ENCODE measurements at places on chromosomes 4 and X.

GRCh38 chr4:56077676-56078075 is 128.9 kb downstream of the CEP135 start:
- DNase-seq: no peak

DNA sequence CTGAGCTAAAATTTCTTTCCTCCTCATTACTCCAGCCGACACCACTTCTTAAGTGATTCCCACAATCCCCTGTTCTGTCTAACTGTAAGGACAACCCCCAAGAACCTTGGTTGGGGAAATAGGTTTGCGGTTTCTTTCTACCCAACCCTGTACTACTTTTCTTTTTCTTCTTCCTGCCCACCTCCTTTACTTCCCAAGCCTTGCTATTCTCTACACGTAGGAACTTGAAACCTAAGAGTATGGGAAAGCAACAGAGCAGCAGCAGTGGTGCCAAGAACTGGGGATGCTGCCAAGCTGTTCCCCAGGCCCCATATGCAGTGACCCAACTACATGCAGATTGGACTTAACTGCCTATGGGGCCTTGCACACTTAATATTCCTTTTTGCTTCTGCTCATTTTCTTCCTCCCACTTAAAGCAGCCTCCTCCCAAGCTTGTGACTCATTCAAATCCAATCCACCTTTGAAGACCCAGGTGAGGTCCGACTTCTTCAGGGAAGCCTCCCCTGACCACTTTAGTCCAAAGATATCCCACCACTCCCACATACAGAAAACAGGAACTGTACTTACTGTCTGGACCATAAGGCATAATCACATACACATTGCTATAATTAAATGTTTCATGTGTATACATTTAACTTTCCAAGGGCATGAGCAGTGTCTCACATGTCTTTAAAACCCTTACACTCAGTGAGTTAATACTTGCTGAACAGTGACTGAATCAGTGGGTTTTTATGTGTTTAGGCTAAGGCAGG is 1.7 kb downstream of the FAM120C start:
- DNase-seq: no peak

DNA sequence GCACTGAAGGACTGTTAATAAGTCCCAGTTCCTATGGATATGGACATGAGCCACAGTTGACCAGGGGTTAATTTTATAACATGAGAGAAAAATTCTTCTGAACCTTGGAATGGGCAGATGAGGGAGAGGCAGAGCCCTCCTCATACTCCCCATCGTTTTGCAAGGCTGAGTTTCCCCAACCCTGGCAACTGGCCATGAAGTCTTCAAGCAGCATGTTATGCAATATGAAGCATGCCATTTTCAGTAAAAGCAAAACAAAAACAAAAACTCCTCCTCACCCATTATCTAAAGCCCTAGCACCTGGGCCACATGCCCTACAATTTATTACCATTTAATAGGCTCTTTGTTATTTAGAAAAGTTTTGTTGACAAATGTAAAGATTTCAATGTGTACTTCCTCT is 64.5 kb downstream of the GPC4 start:
- no peak for DNase-seq

DNA sequence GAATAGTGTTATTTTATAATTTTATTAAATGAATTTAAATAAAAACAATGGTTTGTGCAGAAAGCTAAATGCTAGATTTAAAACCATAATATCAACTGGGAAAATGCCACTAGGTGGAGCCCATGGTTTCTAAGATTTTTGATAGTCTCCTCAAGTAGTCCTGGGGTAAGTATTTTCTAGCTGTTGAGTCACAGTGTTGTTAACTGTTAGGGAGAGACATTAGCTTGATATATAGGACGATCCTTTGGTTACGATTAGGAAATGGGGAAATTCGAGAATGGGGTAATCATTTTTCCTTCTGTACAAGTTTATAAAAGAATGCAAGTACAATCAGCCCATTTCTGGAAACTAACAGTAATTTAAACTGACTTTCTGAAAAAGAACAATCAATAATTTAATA is 378.4 kb downstream of the ANKRD50 start:
- DNase-seq: no peak

DNA sequence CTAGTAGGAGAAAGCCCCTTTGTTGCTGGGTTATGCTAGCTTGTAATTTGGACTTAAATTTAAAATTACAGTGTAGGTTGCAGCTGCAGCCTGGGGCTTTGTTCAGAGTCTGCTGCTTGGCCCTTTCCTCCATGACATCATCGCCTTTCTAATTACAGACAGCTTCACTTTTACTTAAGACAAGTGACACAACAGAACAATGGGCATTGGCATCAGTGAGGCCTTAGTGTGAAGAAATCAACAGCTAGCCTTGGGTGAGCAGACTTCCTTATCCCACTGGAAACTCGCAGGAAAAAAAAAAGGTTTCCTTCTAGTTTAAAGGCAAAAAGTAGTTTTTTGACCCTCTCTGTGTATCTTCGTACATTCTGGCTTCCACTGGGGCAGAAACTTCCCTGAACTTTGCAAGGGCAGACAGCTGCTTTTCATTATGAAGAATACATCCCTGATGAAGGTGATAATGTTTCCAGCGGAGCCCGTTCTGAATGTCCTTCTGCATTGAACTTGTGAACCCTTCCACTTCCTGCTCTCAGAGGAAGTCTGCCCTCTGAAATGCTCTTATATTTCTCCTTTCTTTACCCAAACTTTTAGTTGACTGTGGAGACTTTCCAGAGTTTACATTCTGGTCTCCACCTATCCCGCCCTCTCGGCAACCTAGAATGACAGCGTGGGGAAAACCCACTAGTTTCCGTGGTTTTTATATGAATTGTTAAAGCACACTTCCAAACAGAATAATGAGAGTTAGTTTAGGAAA is 123.2 kb upstream of the FAM9C start:
- no peak for DNase-seq

GRCh38 chr4:113411496-113411938 is 350.0 kb downstream of the CAMK2D start:
- no peak for DNase-seq

GRCh38 chrX:31420302-31420701 is 348.5 kb upstream of the FTHL17 start:
- DNase-seq: no peak

DNA sequence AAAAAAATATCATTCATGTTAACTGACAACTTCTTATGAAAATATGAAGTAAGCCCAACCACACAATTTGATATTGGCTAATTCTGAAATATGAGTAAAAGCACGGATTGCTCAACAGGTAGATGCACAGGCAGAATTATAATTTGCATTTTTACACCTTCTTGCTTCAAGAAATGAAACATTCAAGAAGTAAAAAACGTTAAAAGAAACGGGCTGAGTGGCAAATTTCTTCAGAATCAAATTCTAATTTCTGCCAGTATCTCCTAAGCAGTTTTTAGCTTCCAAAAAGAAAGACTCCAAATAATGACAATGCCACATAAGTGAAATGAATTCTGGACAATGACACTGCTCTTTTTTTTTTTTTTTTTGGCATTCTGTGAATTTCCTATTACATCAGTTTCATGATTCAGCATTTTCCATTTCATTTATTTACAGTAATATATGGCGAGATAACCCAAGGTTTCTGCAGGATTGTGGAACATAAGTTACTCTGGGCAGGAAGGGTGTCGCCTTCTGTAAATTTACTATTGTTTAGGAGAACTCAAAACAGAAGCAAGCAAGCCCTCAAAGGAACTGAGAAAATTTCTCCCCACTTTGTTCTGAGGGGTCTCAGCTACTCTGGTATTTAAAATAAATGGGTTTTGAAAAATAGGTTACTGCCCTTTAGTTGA is 1.4 kb downstream of the SEL1L3 start:
- no peak for DNase-seq

- DNase-seq: no peak
Measured at GRCh38 chrX:47561659-47562151, 700 bp downstream of the ARAF start.

- no peak for DNase-seq
Measured at GRCh38 chr4:73859614-73860088, 6.6 kb downstream of the PF4V1 start.

DNA sequence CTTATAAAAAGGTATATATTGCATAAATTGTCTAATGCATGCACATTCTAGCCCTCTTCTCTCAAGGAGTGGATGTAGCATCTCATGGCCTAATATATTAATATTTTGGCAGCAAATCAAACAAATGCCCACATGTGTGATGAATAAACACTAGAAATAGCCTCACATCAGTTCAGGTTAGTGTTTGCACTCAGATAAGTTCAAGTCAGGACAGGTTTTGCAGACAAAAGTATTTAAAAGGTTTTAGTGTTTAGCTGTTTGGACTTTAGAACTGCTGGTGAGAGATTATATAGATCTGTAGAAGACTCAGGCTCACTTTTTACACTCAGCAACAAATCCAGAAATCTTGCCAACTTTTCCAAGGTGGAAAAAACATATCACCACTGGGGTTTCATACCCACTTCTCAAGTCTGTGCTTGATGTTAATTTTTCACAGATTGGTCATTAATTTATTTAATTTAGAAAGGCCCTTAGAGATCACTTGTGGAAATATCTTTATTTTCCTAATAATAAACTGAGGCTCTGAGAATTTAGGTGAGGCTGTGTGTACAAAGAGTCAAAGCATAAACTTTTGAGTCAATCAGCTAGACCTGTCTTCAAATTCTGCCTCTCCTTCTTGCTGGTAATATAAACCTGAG is 362.6 kb downstream of the GASK1B start:
- DNase-seq: no peak

DNA sequence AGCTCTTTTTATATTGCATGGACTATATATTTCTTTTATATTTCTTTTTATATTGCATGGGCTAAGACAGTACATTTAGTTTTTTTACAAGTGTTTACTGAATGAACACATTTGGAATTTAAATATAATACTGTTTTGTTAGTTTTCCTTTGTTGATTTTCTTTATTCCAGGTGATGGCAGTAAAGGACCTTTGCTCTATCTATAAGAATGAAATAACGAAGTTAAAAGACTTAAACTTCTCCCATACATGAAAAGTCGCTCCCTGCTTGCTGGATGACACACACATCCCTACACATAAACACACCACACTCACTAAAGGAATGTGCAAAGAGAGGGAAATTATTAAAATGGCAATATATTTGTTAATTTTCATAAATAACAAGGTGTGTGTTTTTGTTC is 102.5 kb upstream of the ANXA10 start:
- no peak for DNase-seq

All from GM13977 (cell line).